ENCODE measurements at places on chromosomes 11 and 22.

DNA sequence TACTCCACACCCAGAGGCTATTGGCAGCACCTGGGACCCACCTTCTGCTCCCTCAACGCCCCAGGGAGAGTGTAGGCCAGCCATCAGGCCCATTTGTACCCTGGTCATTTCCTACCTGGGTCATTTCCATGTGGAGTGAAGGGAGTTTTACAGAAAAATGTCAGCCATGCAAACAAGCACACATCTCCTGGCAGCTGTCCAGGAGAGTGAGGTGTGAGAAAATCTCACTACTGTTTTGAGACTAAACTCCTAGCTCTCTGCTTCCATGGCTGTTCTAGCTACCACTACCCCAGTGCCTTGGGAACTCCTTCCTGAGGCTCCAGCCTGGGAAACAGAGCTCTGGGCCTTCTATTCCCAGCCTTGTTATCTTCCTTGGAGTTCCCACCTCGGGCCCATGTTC lies 2.8 kb upstream of the TMPRSS13 start:
- peak; percentile 53 for DNase-seq

- no peak for DNase-seq
Measured at GRCh38 chr11:92306966-92307510, 82.4 kb downstream of the FAT3 start.

DNA sequence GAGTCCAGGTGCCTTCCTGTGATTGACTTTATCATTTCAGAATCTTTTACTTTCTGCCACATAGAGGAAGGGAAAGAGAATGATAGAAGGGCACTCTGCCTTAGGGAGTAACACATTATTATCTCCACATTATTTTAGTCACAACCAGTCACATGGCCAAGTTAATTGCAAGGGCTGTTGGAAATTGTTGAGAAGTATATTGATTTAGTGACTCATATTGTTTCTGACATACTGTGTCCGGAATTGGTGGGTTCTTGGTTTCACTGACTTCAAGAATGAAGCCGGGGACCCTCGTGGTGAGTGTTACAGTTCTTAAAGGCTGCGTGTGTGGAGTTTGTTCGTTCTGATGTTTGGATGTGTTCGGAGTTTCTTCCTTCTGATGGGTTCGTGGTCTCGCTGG lies 8.7 kb downstream of the OR51B4 start:
- DNase-seq = no peak

- DNase-seq = no peak
Measured at GRCh38 chr11:123185326-123185725, 9.7 kb downstream of the CLMP start.

- DNase-seq = no peak
Measured at GRCh38 chr11:2844116-2844842, 41.3 kb downstream of the CDKN1C start.
